Occipital lobe (tissue), 3 donors: ENCODE measurements at places on chromosomes 3 and 15. TPM values are rescaled to one million over a fixed set of nuclear protein-coding genes. Genes with fewer than 3 reads are reported as not detected.

- no peak for DNase-seq
Observed at GRCh38 chr3:122235147-122235546, 51.7 kb downstream of the CASR start.

GRCh38 chr3:13650210-13651056, 101.5 kb downstream of the FBLN2 start:
- DNase-seq = peak; percentile 70

GRCh38 chr3:139328356-139328755, 15.5 kb upstream of the MRPS22 start:
- DNase-seq = no peak

The NTRK3 gene
- 52.3 TPM for total RNA-seq

DNA sequence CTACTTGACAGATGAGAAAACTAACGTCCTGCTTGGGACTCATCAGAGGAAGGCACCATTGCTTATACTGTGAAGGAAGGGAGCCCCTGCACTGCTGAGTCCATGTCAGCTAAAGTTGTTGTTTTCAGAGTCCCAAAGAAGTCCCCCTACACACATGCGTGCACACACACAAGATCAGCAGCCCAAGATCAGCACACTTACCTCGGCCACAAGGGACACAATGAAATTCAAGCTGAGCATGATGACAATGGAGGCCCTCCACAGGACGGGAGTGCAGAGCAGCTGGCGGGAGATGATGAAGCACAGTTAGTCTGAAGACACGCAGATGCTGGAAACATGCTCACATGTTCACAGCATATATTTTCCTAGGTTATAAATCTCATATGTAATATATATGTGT, 28.6 kb upstream of the ATP13A5 start:
- DNase-seq = no peak

- DNase-seq = no peak
Observed at GRCh38 chr3:128327606-128328031, 139.1 kb downstream of the DNAJB8 start.

- DNase-seq = no peak
Observed at GRCh38 chr15:75143738-75144334, 57.8 kb upstream of the C15orf39 start.

DNA sequence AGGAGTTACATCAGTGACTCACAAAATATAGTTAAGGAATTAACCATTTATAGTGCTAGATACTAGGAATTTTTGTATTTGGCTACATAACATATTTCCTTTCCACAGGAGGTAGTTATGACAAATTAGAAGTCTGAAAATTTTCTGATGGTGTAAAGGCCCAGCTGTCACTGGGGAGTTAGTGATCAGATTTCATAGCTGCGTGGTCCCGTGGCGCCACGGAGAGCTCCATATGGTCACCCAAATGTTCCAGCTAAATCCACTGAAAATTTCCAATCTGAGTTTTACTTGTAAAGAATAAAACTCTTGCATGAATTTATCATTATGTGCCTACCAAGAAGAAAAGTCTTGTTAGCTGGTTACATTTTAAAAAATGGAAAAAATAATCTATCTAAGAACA, 368.9 kb upstream of the PLSCR5 start:
- DNase-seq = no peak

- no peak for DNase-seq
Observed at GRCh38 chr3:128469556-128469955, 2.9 kb upstream of the DNAJB8 start.

DNA sequence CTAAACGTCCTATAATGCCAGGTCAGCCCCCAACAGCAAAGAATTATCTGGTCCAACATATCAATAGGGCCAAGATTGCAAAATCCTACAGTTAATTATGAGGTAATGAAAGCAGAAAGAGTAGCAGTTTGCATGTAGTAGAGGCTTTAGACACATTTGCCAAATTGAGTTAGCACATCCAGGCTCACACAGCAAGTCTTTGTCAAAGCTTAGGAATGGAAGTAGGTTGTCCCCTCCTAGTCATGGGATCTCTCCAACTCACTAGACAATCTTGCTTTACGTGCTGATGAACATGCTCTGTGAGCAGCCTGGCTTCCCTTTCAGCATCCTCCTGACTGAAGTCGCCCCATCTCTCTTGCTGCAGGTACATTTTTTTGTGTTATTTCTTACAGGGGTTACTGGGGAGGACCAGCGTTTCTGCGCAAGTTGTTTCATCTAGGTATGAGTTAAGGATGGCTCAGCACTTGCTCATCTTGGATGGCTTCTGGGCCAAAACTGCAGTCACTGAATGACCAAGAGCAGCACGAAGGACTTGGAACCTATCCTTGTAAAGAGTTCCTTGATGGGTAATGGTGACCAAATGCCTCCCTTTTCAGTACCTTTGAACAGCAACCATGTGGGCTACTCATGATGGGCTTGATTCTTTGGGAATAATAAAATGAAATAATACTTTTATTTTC, 55.9 kb downstream of the SQOR start:
- DNase-seq = no peak

The ATP8B4 gene
- 6.6 TPM for total RNA-seq

DNA sequence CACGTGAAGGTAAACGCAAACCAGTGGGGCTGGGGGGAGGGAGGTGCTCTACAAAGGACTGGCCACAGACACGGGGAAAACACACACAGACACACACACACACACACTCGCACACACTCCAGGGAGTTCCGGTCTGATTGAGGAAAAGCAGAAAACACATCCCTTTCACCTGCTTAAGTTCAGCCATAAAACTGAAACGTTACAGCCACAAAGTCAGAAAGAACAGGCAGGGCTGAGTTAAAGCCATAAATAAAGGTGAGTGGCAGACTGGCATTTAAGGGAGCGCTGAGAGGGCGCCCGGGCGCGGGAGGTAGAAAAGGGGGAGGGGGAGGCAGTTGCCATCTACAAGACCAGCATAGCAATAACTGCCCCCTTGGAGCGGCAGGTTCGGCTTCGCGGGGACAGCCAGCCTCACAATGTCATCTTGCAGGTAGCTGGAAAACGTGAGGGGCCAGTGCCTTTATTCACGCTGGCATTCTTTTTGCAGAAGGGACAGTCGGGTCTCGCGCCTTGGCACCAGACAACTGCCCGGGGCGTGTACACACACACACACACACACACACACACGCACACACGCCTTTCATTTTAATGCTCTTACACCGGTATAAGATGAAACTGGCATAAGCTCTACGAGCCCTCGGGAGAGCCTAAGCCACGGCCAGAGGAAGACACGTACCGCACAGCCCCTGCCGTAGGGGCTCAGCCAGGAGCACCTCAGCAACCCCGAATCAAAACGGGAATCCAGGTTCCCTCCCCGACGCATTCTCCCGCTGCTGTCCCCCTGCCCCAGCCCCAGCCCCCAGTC, 866 bp downstream of the TNIK start:
- DNase-seq = peak; percentile 63

The GOLGA6L4 gene
- total RNA-seq = 3.4 TPM

The ZBBX gene
- 6.1 TPM for total RNA-seq

DNA sequence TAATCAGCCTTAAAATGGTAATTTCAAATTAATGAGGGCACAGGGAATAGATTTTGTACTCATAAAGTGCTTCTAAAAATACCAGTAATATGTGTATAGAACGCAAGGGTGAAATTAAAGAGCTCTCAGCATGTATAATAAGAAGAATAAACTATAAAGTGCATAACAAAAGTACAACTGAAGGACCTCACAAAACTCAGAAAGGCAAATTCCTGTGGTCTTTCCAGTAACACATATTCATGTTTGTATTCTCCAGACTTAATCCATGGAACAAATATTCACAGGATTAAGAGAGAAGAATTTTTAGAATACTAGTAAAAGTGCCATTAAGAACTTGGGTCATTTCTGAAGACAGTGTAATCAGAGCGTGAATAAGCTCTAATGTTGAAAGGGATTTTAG, 646.3 kb downstream of the CADM2 start:
- DNase-seq = no peak

DNA sequence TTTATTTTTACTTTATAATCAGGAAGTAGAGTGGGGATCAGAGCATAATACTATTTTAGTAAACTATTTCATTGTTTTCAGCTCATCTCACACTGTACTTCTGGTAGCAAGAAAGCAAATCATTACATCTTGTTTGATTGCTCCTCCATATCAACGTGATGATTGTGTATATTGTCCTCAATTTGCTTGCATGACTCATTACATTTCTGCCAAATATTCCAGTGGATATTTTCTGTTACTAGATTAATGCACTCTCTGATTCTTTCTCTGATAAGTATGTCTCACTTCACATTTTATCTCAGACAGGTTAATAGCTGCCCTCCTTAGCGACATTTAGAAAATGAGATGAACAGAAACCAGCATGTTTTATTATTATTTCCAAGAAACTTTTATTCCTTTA, 1145.3 kb downstream of the OTOL1 start:
- DNase-seq = no peak

DNA sequence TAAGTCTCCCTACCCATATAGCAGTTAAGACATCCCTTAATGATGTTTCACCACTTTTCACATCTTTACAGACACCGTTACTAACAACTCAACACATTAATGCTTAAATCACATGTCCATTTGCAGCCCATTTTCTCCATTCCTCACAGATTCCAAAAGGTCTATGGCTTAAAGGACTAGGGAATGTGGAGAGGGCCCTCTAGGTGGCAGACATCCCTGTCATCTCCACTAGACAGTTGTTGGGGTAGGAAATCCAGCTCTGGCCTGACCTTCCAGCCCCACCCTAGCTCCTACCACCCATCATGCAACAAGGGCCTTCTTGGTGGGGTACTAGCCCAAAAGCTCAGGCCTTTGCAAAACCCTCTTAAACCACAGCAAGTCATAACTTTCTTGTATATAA, 25.2 kb downstream of the CPEB1 start:
- DNase-seq = no peak

- DNase-seq = no peak
Observed at GRCh38 chr3:112409041-112409440, 76.1 kb downstream of the CD200 start.

The STARD9 gene
- 5.1 TPM for total RNA-seq

GRCh38 chr3:29436612-29437323, 155.9 kb downstream of the RBMS3 start:
- DNase-seq = no peak

The CCR9 gene
- 0.16 TPM for total RNA-seq

- no peak for DNase-seq
Observed at GRCh38 chr15:41061667-41062066, 54.4 kb downstream of the INO80 start.

GRCh38 chr3:30554317-30554690, 52.1 kb upstream of the TGFBR2 start:
- DNase-seq = no peak

The DAPK2 gene
- 5.0 TPM for total RNA-seq

DNA sequence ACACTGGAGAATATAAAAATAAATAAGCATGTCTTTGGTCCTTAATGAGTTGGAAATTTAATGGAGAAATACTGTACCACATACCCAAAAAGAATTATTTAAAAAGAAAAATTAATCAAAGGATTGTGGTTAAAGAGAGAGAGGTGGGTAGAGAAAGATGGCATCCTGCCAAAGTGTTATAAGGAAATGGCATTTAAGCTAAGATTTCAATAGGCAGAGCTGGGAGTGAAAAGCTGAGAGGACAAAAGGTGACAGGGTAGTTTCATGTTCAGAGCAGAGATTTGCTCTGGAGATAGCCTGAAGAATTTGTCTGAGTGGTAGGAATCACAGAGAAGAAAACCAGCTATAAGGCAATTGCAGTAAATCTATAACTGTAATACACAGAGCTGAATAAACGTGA, 181.0 kb downstream of the SI start:
- no peak for DNase-seq

The RTP1 gene
- not detected for total RNA-seq

The NPHP3 gene
- 20.1 TPM for total RNA-seq

- DNase-seq = no peak
Observed at GRCh38 chr3:12194209-12194608, 35.5 kb upstream of the TIMP4 start.
